ENCODE measurements at places on chromosomes 16 and 17.

GRCh38 chr16:67543036-67543435 is 14.4 kb downstream of the RIPOR1 start:
- DNase-seq: no peak

DNA sequence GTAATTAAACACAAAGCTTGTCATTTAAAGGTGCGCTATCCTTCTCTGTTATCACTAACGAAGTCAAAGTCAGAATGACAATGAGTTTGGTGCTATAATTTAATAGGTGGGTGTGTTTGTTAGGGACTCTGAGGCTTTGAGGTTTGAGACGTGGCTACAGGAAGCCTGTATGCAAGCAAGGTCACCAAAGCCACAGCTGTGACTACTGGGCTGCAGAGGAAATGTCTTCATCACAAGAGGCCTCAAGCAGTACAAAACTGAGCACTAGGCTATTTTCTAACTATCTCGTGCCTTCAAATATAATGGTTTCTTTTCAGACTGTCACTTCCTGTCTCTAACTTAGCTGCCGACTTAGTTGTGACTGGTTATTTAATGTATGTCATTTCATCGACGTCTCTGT is 141.2 kb downstream of the AATF start:
- DNase-seq: no peak

DNA sequence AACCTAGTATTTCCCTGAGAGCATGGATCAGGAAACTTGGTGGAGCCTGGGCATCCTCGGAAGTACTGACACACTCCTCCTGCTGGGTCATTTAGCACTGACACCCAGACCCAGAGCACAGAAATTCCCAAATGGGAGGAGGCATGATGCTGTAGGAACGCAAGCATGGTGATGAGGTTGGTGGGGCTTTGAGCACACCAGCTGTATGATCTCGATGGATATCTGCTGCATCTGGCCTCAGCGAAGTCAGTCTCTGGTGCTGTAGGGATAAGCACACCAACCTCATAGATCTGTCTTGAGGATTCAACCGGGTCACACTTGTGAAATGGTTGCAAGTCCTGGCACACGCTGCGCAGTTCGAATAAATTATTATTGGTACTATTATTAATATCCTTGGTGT is 52.5 kb downstream of the SHISA6 start:
- DNase-seq: no peak

DNA sequence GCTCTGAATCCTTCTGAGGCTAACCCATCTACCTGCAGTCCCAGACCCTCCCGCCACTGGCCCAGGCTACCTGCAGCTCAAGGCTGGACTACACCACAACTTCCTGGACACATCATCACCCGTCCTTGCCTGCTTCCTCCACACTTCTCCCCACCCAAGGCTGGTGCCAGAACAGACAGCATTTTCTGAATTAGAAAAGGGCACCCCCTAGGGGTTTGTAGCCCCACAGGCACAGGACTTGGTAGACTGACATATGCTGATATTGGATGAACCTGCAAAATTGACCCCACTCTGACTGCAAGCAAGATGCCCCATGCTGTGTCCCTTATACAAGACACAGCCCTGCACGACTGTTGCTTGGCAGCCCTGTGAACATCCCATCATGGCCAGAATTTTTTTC is 271.5 kb upstream of the C16orf82 start:
- no peak for DNase-seq

DNA sequence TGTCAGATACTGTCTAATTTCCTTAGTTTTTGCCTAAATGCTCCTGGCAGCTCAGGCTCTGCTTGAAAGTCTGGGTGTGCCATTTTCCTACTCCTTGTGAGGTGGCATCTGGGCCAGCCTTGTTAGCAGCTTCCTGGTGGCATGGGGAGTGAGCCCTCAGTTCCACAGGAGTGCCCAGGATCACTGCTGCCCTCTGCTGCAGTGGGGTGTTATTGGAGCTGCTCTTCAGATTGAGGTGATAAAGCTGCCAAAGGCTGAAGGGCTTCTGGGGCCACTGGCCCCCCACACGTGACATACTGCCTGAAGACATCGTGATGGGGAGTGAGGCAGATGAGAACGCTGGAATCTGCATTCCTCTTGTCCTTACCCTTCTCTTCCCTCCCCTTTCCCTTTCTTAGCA is 27.4 kb downstream of the CEP95 start:
- peak; percentile 25 for DNase-seq

DNA sequence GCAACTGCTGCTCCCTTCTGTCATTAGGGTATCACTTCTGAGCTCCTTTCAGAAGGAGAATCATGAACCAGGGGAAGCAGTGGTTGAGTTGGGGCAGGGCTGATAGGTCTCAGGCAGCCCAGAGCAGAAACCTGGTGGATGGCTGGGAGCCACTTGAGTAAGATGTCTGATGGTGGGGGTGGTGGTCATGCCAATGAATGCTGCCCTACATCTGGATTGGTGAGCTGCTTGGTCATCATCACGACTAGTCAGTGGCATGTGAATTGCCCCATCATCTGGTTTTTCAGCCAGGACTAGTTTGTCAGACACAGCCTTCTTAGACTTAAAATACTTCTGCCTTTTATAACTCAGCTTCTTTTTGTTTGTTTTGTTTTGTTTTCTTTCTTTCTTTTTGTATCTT is 2.6 kb downstream of the GID4 start:
- no peak for DNase-seq

DNA sequence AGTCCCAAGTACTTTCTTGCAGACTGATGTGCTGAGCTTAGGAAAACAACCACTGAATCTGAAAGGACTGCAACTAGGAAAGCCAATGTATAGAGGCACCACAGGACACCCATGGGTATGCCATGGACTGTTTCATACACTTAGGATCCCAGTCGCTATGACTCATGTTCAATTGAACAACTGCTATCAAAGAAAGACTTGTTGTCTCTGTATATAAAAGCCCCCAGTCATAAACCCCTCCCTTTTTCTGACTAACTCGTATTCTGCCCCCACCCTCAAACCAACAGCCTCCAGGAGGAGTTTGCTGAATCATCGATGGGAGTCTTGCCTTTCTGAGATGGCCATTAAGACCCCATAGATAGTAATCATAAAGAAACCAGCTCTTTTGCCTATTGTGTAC is 205.4 kb downstream of the ANKFN1 start:
- no peak for DNase-seq

DNA sequence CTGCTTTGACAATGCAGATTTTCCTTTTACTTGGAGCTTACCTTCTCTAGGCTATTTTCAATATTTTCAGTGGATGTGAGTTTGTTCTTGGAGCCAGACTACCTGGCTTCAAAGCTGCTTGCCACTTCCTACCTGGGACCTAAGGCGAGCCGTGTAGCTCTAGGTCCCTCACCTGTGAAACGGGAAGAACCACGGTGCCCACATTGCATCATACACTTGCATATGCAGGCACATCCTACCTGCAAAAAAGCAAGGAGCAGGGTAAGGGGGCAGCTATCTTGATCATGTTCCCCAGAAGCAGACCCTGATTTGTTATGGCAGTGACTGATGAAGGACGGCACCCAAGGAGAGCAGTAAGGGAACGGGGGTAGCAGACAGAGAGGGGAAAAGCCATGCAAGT is 27.0 kb upstream of the MPRIP start:
- DNase-seq: no peak

DNA sequence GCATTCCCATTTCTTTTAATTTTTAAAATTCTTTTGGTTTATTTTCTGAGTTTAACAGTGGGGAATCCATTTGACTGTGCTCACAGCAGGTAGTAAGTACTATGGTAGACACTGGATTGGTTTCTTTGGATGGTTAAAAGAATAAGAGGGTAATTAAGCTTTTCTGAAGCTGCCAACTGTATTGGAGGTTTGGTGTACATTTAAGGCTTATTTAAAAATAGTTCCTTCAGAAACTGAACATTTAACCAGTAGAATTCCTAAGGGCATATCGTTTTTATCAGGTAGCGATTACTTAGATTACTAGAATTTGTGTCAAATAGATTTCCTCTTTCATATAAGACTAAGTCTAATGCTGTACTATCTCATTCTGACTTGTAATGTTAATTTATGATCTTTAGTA is 162.4 kb downstream of the PPM1E start:
- DNase-seq: no peak

DNA sequence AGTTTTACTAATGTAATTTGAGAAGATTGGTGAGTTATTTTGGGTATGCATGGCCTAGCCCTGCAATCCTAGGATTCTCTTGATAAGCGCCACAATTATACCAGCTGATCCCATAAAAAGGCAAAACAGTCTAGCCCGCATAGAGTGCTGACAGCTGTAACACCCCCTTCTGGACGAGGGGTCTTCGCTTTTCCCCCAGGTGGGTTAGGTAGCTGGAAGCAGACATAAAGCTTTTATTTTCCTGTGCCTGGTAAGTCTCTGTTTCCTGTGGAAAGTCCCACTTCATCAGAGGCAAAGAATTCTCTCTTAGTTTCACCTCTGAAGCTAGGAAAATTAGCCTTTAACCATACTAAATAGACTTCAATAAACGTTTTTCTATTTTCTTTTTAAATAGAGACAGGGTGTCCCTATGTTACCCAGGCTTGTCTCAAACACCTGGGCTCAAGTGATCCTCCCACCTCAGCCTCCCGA is 108.3 kb downstream of the YPEL2 start:
- no peak for DNase-seq

GRCh38 chr16:85750146-85750826 is 610 bp downstream of the C16orf74 start:
- peak; percentile 43 for DNase-seq

GRCh38 chr16:57630407-57630797 is 2.0 kb downstream of the ADGRG1 start:
- no peak for DNase-seq

Data from NCI-H524 (cell line).